ENCODE measurements at places on chromosomes 7 and 10. TPM values are rescaled to one million over a fixed set of nuclear protein-coding genes. Genes with fewer than 3 reads are reported as not detected.

SPRN gene
- total RNA-seq = 0.05 TPM

CACNB2 gene
- 0.85 TPM for total RNA-seq

HUS1 gene
- total RNA-seq = 13.4 TPM

ACTR1A gene
- 60.2 TPM for total RNA-seq

YKT6 gene
- total RNA-seq = 44.0 TPM

GPC2 gene
- total RNA-seq = 11.2 TPM

ZNF727 gene
- total RNA-seq = 0.24 TPM

SLC26A4 gene
- 0.14 TPM for total RNA-seq

MOGAT3 gene
- not detected for total RNA-seq

PDE1C gene
- 2.4 TPM for total RNA-seq

PLCE1 gene
- 1.2 TPM for total RNA-seq

IL6 gene
- 0.24 TPM for total RNA-seq

CDC14C gene
- not detected for total RNA-seq

KLLN gene
- total RNA-seq = 0.90 TPM

GBX1 gene
- total RNA-seq = not detected

SDK1 gene
- 3.2 TPM for total RNA-seq

ANXA11 gene
- 107 TPM for total RNA-seq

KCND2 gene
- total RNA-seq = 0.19 TPM

DNA sequence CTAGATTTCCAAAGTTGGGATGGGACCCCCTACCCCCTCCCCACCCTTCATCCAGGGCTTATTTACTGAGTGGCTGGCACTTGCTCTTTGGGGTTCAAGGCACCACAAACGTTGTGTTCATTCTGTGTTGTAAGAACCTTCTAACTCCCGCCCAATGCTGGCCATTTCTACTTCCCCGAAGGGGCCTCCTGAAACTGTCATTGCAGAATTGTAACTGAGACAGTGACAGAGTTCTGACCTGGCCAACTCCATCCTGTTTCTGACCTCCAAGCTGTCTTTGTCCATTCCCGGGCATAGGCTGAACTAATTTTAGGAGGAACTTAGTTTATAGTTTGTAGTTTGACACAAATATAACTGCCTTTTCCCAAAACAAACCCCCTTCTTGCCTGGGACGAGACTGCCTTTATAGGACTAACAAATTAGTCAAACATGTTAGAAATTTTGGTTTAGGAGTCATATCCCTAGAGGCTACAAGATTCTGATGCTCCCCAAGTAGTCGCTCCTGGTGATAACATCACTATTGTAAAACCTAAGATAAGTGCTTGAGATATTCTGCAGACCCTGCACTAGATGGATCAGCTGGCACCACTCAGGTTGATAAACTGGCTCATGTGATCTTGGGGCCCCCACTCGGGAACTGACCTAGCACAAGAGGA lies 34.8 kb upstream of the ZMIZ2 start:
- no peak for DNase-seq
- H3K4me3 ChIP-seq = no peak overlapping the region
- H3K27ac ChIP-seq = no peak overlapping the region
- no peaks in the 10 kb centered on the region for H3K4me1 ChIP-seq
- H3K27me3 ChIP-seq = no peaks in the 10 kb centered on the region
- H3K36me3 ChIP-seq = peaks cover 9% of the 10 kb centered on the region

DNA sequence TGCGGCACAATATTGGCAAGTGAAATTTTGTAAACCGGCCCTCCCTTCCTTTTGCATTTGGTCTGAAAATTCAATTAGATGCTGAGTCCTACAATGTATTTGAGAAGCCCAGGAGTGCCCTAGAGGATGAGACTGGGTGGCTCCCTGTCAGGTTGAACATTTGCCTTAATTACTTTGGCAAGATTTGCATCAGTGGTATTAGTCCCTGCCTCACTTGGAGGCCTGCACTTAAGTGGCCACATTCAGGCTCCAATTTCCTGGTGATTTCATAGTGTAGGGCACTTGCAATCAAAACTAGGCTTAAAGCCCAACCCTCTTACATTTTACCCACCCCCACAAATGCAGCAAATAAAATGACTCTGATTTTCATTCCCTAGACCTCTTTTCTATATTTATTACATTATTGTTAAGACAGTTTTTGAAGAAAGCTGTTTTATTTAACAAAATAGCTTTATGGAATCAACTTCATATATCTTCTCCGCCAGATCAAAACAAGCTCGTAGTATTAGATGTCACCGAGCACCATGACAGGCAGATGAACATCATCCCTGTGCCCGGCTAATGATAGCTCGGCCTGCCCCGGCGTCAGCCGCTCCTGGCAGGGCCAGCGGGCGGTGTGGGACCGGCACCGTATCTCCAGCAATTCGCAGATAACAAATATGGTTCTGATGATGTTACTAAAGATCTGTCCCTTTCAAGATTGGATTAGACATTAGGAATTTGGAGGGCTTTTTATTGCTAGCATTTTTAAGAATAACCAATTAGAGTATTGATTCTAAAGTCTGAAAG lies 73.6 kb downstream of the EGFR start:
- DNase-seq = no peak
- no peak overlapping the region for H3K27ac ChIP-seq
- peaks cover 5% of the 10 kb centered on the region for H3K4me1 ChIP-seq
- peaks cover 2% of the 10 kb centered on the region for H3K27me3 ChIP-seq
- H3K36me3 ChIP-seq = no peaks in the 10 kb centered on the region
- H3K4me3 ChIP-seq = no peak overlapping the region

- no peak for DNase-seq
- no peaks in the 10 kb centered on the region for H3K36me3 ChIP-seq
- H3K4me1 ChIP-seq = peaks cover 31% of the 10 kb centered on the region
- no peak overlapping the region for H3K27ac ChIP-seq
- no peak overlapping the region for H3K4me3 ChIP-seq
These were observed 107.8 kb downstream of the CUBN start for GRCh38 chr10:17021656-17022465.

GRCh38 chr10:23172429-23173213 lies 19.5 kb upstream of the PTF1A start:
- no peak overlapping the region for H3K27ac ChIP-seq
- H3K36me3 ChIP-seq = no peaks in the 10 kb centered on the region
- H3K27me3 ChIP-seq = peaks cover 54% of the 10 kb centered on the region
- DNase-seq = no peak
- no peak overlapping the region for H3K4me3 ChIP-seq

DNA sequence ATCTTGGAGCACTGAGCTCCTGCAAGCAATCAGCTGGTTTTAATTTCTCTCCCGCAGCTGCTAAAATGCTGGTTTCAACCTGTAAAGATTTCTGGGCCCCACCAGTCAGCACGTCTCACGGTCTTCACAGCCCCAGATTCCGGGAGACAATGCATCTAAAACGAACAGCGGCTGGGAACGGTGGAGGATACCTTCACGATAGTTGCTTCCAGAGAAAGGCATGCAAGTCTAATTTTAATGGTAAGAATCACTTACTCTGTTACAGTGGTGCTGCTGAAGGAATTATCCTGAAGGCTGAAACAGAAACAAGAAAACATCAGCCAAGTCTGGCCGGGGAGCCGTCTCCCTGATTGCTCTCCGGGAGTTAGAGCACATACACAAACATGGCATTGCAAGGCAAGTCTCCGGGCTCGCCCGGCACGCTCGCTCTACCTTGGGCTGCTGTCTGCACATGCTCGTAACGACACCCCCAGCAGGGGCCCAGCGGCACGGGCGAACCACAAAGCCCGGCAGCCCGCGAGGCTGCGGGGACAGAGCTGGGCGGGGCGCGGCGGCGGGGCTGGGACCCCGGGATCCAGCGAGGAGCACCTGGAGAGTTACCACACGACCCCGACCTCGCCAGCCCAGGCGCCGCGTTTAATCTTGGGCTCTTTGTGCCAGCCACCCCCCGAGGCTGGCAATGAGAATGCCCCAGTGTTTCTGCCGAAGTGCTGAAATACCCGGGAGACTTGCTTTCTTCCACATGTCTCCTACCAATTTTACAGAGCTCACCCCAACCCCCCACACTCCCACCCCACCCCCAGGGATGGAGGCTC lies at the start of gene FAM13C:
Gene FAM13C, minus strand, starts transcription at position 406 of the 815 bp plus-strand sequence. Its CDS starts 89 bp downstream, at position 317.
- H3K4me1 ChIP-seq = no peaks in the 10 kb centered on the region
- H3K36me3 ChIP-seq = no peaks in the 10 kb centered on the region
- peak within 1 kb of the TSS; percentile 25 for H3K27ac ChIP-seq
- DNase-seq = no peak
- peak within 1 kb of the TSS; percentile 5 for H3K4me3 ChIP-seq
- peaks cover 19% of the 10 kb centered on the region for H3K27me3 ChIP-seq

DNA sequence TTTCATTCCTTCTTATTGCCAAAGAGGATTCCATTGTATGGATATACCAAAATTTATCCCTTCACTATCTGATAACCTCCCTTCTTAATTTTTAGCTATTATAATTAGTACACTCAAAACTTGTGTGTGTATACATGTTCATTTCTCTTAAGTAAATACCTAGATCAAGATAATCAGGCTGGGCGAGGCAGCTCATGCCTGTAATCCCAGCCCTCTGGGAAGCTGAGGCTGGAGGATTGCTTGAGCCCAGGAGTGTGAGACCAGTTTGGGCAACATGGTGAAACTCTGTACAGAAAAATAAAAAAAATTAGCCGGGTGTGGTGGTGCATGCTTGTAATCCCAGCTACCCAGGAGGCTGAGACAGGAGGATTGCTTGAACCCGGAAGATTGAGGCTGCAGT lies 15.8 kb upstream of the ACHE start:
- H3K36me3 ChIP-seq = no peaks in the 10 kb centered on the region
- no peak overlapping the region for H3K4me3 ChIP-seq
- no peaks in the 10 kb centered on the region for H3K4me1 ChIP-seq
- H3K27ac ChIP-seq = no peak overlapping the region
- DNase-seq = no peak
- H3K27me3 ChIP-seq = no peaks in the 10 kb centered on the region

GRCh38 chr7:107210400-107210799 lies 41.6 kb downstream of the HBP1 start:
- H3K4me3 ChIP-seq = no peak overlapping the region
- no peak overlapping the region for H3K27ac ChIP-seq
- no peak for DNase-seq
- no peaks in the 10 kb centered on the region for H3K4me1 ChIP-seq

DNA sequence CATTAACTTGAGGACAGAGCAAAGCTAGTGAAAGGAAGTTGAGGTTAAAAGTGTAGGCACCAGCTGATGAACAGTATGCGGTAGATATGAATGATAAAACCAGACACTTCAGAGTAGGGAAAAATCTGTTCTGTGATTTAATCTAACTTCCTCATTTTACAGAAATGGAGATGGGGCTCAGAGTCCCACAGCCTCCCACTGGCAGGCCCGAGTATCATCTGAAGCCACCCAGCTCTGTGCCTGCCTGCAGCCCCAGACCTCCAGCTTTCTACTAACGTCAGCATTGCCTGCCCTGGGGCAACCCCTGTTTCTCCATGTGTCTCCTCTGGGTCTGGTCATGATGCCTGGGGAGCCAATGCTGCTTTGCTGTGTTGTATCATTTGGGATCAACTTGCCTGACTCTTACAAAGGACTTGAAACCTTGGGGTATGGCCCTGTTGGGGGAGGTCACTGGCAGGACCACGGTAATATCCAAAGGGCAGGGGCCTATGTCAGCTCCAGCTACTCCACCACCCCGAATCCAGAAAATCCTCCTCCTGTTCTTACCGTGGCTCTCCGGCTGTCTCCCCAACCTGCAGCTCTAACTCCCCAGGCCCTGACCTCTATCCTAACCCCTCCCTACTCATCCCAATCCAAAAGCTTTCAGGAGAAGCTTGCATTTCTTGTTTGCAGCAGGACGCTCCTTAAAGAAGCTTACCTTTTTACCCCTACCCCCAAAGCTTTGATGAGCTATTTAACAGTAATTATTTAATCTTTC lies 56.2 kb upstream of the NPY start:
- H3K36me3 ChIP-seq = no peaks in the 10 kb centered on the region
- H3K4me3 ChIP-seq = no peak overlapping the region
- no peak for DNase-seq
- no peaks in the 10 kb centered on the region for H3K4me1 ChIP-seq

- H3K27me3 ChIP-seq = no peaks in the 10 kb centered on the region
- DNase-seq = no peak
- H3K4me3 ChIP-seq = no peak overlapping the region
- H3K36me3 ChIP-seq = no peaks in the 10 kb centered on the region
- no peaks in the 10 kb centered on the region for H3K4me1 ChIP-seq
These were observed 261.0 kb upstream of the KLF6 start for GRCh38 chr10:4046030-4046429.
